ENCODE measurements at places on chromosomes 7 and 10. TPM values are rescaled to one million over a fixed set of nuclear protein-coding genes. Genes with fewer than 3 reads are reported as not detected.
A peak's percentile ranks its signal among the peaks of the same experiment; 100 is the strongest.

Gene MTURN
- total RNA-seq = 98.3 TPM

Gene FAM171A1
- total RNA-seq = 28.7 TPM

Gene TMEM229A
- 0.55 TPM for total RNA-seq

Gene VCL
- 75.5 TPM for total RNA-seq

Gene MRC1
- total RNA-seq = 13.0 TPM

Gene SEMA3C
- 153 TPM for total RNA-seq

Gene RPP38
- total RNA-seq = 8.5 TPM

Gene POLR2J2
- total RNA-seq = 4.1 TPM

Gene NACAD
- 14.1 TPM for total RNA-seq

GRCh38 chr7:112487457-112488263 lies 6.9 kb downstream of the LSMEM1 start:
- no peaks in the 10 kb centered on the region for H3K36me3 ChIP-seq
- H3K4me1 ChIP-seq = no peaks in the 10 kb centered on the region
- no peak overlapping the region for H3K4me3 ChIP-seq
- DNase-seq = no peak

DNA sequence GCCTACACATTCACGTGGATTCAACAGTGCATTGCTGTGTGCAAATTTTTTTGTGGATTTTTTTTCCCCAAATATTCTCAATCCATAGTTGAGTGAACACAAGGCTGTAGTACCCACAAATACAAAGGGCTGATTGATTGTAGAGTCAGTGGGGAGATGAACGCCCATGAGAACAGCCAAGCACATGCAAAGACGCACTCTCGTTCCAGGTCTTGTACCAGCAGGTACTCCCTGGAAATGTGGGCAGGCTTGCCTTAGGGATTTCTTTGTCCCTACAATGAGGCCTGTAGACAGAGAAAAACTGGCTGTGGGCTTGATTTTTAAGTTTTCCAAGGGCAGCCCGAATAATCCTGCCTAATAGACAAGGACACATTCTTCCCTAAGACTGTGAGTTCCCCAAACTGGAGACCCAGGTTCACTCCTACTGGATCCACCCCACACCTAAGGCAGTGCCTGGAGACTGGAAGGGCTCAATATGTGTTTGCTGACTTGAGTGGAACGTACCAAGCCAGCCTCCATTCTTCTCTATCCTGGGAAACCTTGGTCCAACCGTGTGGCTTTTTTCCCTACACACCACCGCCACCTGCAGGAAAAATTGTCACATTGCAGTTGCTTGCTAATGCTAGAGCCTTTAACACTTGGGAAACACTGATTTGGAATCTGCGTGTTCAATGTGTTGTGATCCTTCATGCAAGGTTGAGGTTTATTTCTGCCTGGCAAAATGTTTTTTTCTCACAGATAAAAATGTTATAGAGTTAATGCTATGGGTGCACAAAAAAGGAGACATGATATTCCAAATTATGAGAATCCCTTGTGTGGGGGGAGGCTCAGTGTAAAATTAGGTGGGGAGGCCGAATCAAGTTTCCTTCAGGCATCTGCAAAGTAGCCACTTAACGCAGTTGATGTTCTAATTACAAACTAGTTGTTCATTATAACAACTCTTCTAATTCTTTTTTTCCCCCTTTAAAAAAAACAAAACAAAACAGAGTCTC lies 49.3 kb downstream of the PPP1R17 start:
- DNase-seq = peak; percentile 97
- no peak overlapping the region for H3K27ac ChIP-seq
- H3K4me3 ChIP-seq = no peak overlapping the region
- H3K4me1 ChIP-seq = no peaks in the 10 kb centered on the region
- H3K27me3 ChIP-seq = no peaks in the 10 kb centered on the region

DNA sequence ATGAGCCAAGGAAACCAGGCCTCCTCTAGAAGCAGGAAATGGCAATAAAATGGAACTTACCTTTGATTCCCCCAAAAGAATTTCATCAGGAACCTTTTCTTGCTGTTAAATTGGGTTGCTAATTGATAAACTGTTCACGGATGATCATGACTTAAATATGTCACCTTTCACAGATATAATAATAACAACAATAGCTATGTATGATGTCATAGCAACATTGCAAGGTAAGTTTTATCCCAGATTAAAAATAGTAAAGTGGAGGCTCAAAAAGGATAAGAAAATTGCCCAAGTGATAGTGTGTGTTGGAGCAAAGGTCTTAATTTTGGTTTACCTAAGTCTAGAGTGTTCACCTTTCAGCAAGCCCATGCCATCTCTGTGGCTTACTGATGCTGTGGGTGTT lies 357.6 kb upstream of the CELF2 start:
- no peaks in the 10 kb centered on the region for H3K27me3 ChIP-seq
- peaks cover 7% of the 10 kb centered on the region for H3K4me1 ChIP-seq
- no peak overlapping the region for H3K4me3 ChIP-seq
- H3K36me3 ChIP-seq = no peaks in the 10 kb centered on the region
- no peak overlapping the region for H3K27ac ChIP-seq

DNA sequence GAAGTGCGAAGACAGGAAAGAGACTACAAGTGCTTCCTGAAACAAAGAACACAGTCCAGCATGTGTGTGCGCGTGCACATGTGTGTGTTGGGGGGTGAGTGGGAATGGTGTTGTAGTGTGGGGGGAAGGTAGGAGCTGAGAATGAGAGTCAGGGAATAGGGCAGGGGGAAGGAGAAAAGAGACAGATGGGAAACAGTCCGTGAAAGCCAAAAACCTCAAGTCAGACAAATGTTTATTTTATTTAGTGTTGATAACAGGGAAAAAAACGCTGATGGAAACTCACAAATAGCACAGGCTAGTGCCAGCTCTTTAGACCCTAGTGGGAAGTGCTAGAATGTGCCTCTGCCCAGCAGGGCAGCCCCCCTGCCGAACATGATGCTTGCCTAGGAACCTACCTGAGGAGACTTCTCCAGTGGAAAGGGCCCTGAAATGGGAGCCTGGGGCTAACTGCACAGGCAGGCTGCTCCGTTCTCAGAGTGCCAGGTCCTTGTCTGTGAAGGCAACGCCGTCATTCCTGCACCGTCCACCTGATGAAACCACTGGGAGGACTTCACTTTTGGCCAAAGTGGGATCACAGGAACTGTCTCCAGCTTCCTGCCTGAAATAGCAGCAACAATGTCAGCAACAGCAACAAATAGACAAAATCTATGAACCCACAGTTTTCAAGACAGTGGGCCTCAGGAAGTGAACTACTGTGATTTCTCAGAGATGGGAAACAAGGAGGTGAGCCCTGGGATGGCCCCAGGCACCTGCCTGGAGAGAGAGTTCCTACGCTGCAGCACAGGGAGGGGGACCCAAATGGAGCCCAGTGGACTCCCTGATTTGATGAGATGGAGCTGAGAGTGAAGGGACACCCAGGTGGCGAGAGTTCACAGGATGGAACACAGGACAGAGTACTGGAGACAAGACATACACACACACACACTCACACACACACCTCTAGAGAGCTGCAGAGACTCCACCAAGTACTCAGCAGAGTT lies 379.7 kb downstream of the RPS24 start:
- no peaks in the 10 kb centered on the region for H3K36me3 ChIP-seq
- peaks cover 21% of the 10 kb centered on the region for H3K4me1 ChIP-seq
- H3K4me3 ChIP-seq = no peak overlapping the region
- peak; percentile 69 for DNase-seq
- no peak overlapping the region for H3K27ac ChIP-seq
- no peaks in the 10 kb centered on the region for H3K27me3 ChIP-seq

DNA sequence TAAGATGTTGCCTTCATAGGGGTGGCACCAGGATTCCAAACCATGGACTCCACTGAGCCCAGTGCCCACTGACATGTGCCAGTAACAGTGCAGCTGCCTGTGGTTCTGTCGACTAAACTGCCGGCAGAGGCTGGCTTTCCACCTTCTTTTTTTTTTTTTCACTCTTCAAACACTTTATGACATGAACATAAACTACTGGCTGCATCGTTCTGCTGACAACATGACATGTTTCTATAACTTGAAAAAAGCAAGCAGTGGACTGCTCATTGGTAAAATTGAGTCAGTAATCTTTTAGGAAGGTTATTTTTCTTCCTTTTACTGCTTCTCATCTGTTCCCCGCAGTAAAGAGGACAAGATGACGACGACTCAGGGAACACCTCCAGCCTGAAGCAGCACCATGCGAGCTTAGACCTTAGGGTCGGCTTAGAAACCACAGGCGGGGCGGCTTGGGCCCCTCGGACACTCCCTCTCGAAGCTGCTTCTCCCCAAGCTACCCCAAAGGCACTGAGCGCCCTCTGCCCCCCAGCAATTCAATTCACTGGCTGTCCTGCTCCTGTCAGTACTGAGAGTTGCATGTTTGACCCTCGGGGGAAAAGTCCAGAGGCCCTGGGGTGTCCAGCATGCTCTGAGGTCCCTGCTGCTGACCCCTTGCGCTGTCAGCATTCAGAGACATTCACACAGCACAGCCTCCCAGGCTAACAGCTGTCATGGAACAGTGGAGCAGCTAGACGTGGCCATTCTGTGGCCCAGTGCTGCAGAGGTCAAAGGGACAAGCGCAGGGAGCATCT lies 112.5 kb downstream of the EGFR start:
- peaks cover 2% of the 10 kb centered on the region for H3K36me3 ChIP-seq
- H3K27me3 ChIP-seq = no peaks in the 10 kb centered on the region
- H3K4me3 ChIP-seq = no peak overlapping the region
- DNase-seq = no peak

- no peaks in the 10 kb centered on the region for H3K36me3 ChIP-seq
- no peaks in the 10 kb centered on the region for H3K27me3 ChIP-seq
- H3K4me3 ChIP-seq = no peak overlapping the region
- no peak for DNase-seq
Measured at GRCh38 chr10:30602747-30603146, 26.8 kb downstream of the LYZL2 start.

- H3K27me3 ChIP-seq = no peaks in the 10 kb centered on the region
- H3K36me3 ChIP-seq = peaks cover 29% of the 10 kb centered on the region
- peaks cover 39% of the 10 kb centered on the region for H3K4me1 ChIP-seq
- H3K4me3 ChIP-seq = no peak overlapping the region
Measured at GRCh38 chr10:132257271-132257670, 50.5 kb downstream of the STK32C start.

- H3K27ac ChIP-seq = no peak overlapping the region
- H3K36me3 ChIP-seq = peaks cover 14% of the 10 kb centered on the region
- H3K4me1 ChIP-seq = no peaks in the 10 kb centered on the region
- no peaks in the 10 kb centered on the region for H3K27me3 ChIP-seq
- H3K4me3 ChIP-seq = no peak overlapping the region
- DNase-seq = no peak
Measured at GRCh38 chr7:128963327-128963757, 25.6 kb downstream of the IRF5 start.

- H3K27me3 ChIP-seq = no peaks in the 10 kb centered on the region
- H3K27ac ChIP-seq = no peak overlapping the region
- H3K4me3 ChIP-seq = no peak overlapping the region
- H3K36me3 ChIP-seq = no peaks in the 10 kb centered on the region
- H3K4me1 ChIP-seq = peaks cover 5% of the 10 kb centered on the region
- DNase-seq = no peak
Measured at GRCh38 chr10:5442990-5443370, 30.6 kb downstream of the NET1 start.

- H3K36me3 ChIP-seq = peaks cover 3% of the 10 kb centered on the region
- no peak for DNase-seq
- H3K4me1 ChIP-seq = peaks cover 22% of the 10 kb centered on the region
- no peak overlapping the region for H3K27ac ChIP-seq
- no peaks in the 10 kb centered on the region for H3K27me3 ChIP-seq
Measured at GRCh38 chr7:158362001-158362400, 225.6 kb downstream of the PTPRN2 start.

GRCh38 chr10:3935141-3935540 lies 150.1 kb upstream of the KLF6 start:
- peaks cover 10% of the 10 kb centered on the region for H3K4me1 ChIP-seq
- no peak for DNase-seq
- H3K27ac ChIP-seq = peak overlapping the region; percentile 92
- H3K36me3 ChIP-seq = no peaks in the 10 kb centered on the region
- H3K27me3 ChIP-seq = no peaks in the 10 kb centered on the region

DNA sequence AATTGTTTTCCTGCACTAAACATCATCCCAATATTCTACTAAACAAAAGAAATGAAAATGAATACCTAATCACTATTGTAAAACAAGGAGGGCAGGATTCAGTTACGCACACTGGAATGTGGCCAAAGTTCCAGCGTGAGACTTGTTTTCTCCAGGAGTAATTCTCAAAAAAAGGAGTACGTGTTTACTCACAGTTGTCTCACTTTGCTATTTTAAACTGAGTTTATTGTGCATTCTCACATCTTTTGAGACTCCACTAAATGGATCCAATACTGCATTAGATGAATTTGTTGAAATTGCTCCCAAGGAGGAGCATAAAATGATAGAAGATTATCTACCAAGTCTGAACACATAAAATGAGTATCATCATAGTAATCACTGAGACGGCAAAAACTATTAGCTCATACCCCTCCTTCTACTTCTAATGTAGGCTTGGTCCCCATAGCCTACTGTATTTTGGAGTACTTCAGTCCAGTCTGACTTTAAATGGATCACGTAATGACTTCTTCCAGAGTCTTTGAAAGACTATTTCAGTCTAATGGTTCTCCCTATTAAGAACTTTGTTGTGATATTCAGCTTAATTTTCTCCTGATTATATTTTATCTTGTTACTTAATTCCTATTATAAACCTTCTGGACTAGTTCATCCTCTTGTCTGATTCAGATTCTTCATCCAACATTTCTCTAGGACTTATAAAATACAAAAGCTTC lies 3.8 kb downstream of the GRM3 start:
- H3K27ac ChIP-seq = no peak overlapping the region
- no peak overlapping the region for H3K4me3 ChIP-seq
- DNase-seq = peak; percentile 46
- H3K27me3 ChIP-seq = peaks cover 7% of the 10 kb centered on the region

DNA sequence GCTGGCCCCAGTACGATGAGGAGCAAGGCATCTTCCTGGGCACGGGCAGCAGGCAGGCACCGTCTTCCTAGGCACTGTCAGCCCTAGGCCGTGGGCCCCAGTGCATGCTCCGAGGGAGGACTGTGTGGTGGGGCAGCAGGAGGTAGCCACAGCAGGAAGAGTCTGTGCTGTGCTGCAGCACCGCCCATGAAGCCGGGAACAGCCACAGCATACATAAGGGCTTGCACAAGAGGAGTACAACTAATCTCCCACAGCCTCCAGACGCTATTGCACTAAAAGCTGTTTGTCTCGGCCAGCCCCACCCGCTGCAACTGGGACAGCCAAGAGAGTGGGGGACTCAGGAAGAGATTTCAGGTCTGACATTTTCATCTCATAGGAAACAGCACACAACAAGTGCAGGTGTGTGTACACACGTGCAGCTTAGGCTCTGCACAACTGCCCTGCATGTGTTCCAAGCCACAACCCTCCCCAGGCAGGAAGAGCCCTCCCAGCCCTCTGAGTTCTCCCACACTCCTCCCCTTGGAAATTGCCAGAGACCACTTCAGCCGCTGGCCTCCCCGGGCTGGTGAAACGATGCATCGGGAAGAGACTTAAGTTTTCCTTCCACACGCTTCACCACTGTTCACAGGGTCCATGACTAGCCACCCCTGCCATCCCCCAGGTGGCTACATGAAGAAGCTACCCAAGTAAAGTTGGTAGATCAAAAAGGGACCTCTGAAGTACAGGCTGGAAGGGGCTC lies 88.1 kb upstream of the DDC start:
- no peaks in the 10 kb centered on the region for H3K36me3 ChIP-seq
- no peak overlapping the region for H3K27ac ChIP-seq
- no peaks in the 10 kb centered on the region for H3K27me3 ChIP-seq

GRCh38 chr7:111083413-111083812 lies 7.5 kb upstream of the LRRN3 start:
- DNase-seq = no peak
- H3K4me3 ChIP-seq = no peak overlapping the region
- H3K27ac ChIP-seq = peak overlapping the region; percentile 8
- no peaks in the 10 kb centered on the region for H3K4me1 ChIP-seq
- H3K27me3 ChIP-seq = no peaks in the 10 kb centered on the region

- H3K4me3 ChIP-seq = peak overlapping the region; percentile 98
- H3K27ac ChIP-seq = peak overlapping the region; percentile 58
- DNase-seq = peak; percentile 75
- peaks cover 17% of the 10 kb centered on the region for H3K36me3 ChIP-seq
- H3K27me3 ChIP-seq = no peaks in the 10 kb centered on the region
- peaks cover 14% of the 10 kb centered on the region for H3K4me1 ChIP-seq
Measured at GRCh38 chr10:102504179-102504975, 605 bp downstream of the SUFU start.

Data from spinal cord (tissue), 10 donors.